Activated CD4-positive, alpha-beta memory T cell treated with anti-CD3 and anti-CD28 coated beads, Interleukin-2, amount 10 ng/mL, durations not matched to agents 7 days and 5 days (primary cell): ENCODE measurements at places on chromosomes 16 and 17. TPM values are rescaled to one million over a fixed set of nuclear protein-coding genes. Genes with fewer than 3 reads are reported as not detected.

Gene VWA3A
- total RNA-seq: not detected

DNA sequence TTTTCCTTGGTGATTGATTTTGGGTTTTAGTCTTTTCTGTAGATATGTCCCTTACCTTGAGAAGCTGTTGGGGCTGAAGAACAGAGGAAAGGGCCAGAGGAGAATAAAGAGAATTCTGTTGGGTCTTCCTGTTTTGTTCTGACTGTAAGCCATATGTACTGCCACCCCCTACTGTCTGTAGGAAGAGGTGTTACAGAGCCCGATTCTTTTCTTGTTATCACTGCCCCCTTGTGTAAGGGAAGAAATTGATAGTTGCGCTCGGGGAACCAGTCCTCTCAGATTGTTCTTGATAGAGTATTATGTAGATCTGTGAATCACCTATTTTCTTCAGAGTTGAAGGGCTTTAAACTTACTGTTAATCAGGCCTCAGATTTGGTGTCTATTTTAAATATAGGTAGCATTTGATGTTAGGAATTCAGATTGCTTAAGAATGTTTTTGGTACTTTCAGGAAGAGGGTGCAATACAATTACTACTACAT is 2.4 kb downstream of the TANC2 start:
- H3K4me3 ChIP-seq: peak overlapping the region; percentile 25
- no peak overlapping the region for H3K27ac ChIP-seq
- peaks cover 25% of the 10 kb centered on the region for H3K4me1 ChIP-seq
- H3K36me3 ChIP-seq: no peaks in the 10 kb centered on the region

DNA sequence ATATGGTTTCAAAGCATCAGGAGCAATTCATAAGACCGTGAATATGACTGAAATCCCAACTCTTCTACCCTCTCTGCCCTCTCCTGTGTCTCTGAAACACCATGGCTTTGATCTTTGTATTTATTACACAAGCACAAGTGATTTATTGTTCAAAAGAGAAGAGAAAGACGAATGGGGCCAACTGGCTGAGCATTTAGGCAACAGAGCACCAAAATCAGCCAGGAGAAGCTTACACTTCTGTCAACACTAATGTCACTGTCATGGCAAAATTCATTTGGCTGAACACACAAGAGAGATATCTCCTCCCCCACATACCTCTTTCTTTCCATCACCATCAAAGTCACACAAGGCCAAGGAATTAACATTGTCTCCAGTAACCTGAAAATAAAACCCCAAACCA is 9.3 kb downstream of the BBS2 start:
- H3K36me3 ChIP-seq: peaks cover 11% of the 10 kb centered on the region
- no peaks in the 10 kb centered on the region for H3K27me3 ChIP-seq
- no peak overlapping the region for H3K4me3 ChIP-seq
- no peaks in the 10 kb centered on the region for H3K4me1 ChIP-seq
- DNase-seq: no peak
- H3K27ac ChIP-seq: no peak overlapping the region

DNA sequence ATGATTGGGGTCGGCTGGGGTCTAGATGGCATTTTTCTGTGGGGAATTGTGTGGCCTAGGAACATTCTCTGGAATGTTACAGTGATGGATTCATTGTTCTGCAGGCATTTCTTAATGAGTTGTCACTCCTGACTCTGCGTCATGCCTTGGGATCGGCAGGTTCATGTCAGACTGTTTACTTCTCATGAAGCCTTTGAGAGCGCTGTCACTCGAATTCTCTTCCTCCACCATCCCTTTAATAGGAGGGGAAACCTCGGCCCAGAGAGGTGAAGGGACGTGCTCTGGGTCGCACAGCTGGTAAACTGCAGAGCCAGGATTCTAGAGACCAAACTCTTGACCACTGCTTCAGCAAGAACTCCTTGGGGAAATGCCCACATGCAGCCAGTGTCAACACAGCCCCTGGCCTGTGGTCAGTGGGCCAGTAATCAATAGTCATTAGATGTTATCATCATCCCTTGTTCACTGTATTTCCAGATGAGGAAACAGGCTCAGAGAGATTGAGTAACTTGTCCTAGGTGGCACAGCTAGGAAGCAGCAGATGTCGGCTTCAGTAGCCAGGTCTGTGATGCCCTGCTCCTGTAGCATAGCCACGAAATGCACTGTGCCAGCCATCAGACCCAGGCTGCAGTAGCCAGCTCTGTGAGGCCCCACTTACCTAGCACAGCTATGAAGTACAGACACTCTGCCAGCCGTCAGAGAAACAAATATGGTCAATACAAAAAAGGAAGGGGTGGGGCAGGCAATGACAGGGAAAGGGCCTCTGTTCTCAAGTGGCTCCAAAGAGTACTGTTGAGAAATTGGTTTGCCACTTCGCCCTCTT is 259.0 kb downstream of the CPPED1 start:
- DNase-seq: no peak
- peaks cover 90% of the 10 kb centered on the region for H3K4me1 ChIP-seq
- peaks cover 46% of the 10 kb centered on the region for H3K36me3 ChIP-seq
- H3K27ac ChIP-seq: no peak overlapping the region
- no peak overlapping the region for H3K4me3 ChIP-seq

Gene CALCOCO2
- 176 TPM for total RNA-seq

- H3K27me3 ChIP-seq: no peaks in the 10 kb centered on the region
- no peaks in the 10 kb centered on the region for H3K36me3 ChIP-seq
- no peak overlapping the region for H3K4me3 ChIP-seq
- no peak for DNase-seq
Measured at GRCh38 chr16:64184156-64184555, 937.7 kb downstream of the CDH11 start.

Gene NPIPB9
- total RNA-seq: 1.7 TPM

DNA sequence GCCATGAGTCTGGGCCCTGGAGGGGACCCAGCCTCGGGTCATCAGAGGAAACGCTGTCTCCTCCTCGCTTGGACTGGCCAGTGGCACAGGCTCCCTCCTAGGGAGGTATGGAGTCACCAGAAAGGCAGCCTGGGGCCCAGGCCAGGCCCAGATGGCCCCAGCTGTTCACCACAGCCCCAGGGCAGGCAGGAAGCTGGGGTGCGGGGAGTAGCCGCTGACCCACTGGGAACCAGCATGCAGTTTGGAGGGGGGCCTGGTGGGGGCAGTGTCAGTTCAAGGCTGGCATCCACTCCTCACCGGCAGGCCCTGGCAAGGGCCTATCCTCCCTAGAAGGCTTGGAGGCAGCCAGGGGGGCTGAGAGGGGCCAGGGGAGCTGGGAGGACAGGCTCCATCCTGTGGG is 48.8 kb downstream of the SDK2 start:
- peaks cover 2% of the 10 kb centered on the region for H3K27me3 ChIP-seq
- H3K27ac ChIP-seq: no peak overlapping the region
- H3K4me3 ChIP-seq: no peak overlapping the region
- H3K4me1 ChIP-seq: peaks cover 39% of the 10 kb centered on the region

DNA sequence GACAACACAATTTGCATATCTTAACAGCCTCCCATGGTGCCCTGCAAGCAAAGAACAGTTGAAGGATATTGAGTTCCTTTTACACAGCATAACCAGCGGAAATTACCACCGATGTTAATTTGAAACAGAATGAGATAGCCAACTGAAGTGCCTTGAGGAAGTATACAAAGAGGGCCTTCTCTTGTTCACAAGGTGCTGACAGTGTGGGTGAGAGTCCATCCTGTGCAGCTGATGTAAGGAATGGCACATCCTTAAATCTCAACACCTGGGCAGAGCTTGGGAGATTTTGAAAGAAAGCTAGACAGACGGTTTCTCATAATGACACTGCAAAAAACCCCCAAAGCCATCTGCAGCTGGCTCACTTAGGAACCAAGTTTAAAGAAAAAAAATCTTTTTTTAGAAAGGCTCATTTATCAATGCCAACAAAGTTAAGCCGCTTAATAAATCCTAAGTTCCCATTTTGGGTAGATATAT is 818.6 kb downstream of the KCNJ2 start:
- H3K27me3 ChIP-seq: no peaks in the 10 kb centered on the region
- no peaks in the 10 kb centered on the region for H3K4me1 ChIP-seq
- H3K4me3 ChIP-seq: no peak overlapping the region
- no peak for DNase-seq
- H3K36me3 ChIP-seq: no peaks in the 10 kb centered on the region
- H3K27ac ChIP-seq: no peak overlapping the region

GRCh38 chr16:86681031-86681756 is 102.8 kb downstream of the FOXL1 start:
- H3K4me1 ChIP-seq: no peaks in the 10 kb centered on the region
- H3K36me3 ChIP-seq: no peaks in the 10 kb centered on the region
- H3K4me3 ChIP-seq: no peak overlapping the region
- no peak overlapping the region for H3K27ac ChIP-seq

Gene FLOT2
- 193 TPM for total RNA-seq

DNA sequence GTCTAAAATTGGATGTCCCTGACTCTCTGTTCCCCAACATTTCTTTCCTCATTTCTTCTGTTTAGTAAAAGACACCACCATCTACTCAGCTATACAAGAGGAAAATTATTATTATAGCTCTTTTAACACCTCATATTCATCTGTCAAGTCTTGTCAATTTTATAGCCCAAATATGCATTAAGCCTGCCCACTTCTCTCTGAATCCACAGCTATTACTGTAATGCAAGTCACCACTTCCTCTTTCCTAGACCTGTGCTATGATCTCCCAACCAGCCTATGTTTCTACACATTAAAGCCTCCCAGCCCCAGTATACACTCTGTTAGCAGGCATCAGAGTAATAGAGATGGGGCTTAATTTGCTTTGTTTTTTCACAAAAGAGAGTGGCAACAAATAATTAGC is 252.9 kb downstream of the GRIN2A start:
- DNase-seq: no peak
- H3K27me3 ChIP-seq: no peaks in the 10 kb centered on the region
- H3K4me3 ChIP-seq: no peak overlapping the region

DNA sequence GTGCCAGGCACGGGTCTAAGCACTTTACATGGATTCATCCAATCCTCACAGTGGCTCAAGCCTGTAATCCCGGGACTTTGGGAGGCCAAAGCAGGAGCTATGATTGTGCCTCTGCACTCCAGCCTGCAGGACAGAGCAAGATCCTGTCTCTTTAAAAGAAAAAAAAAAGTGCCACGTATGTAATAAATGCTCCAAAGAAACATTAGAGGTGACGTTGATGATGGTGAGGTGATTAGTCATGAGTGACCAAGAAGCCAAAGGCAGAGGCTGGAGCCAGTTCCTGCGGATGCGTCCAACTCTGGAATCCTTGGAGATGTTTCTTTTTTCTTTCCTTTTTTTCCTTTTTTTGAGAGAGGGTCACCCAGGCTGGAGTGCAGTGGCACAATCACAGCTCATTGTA is 59.4 kb upstream of the SIAH1 start:
- no peaks in the 10 kb centered on the region for H3K27me3 ChIP-seq
- H3K4me3 ChIP-seq: no peak overlapping the region
- H3K36me3 ChIP-seq: no peaks in the 10 kb centered on the region
- H3K27ac ChIP-seq: no peak overlapping the region
- DNase-seq: no peak

DNA sequence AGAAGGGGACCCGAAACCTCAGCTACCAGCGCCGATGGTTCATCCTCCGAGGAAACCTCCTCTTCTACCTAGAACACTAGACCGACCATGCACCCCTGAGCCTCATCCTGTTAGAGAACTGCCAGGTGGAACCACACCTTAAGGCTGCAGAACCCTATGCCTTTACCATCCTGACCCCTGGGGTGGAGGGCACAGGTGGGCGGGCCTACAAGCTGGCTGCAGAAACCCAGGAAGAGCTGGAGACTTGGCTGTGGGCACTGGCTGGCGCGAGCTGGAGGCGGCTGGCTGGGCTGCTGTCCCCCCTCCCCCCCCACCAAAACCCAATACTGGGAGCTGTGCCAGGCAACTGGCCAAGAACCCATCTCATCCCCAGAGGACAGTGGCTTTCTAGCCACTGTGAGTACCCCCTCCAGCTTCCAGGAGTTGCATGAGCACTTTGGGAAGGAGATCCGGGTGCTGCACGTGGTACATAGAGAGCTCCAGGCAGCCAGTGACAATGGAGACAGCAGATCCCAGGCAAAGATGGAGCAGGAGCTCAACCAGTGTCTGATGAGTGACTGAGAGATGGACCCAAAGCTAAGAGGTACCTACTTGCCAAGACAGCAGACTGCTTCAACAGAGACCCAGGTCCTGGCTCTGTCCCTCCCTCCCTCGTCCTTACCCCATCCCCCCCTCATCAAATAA is 1.4 kb upstream of the CD2BP2 start:
- peaks cover 54% of the 10 kb centered on the region for H3K4me1 ChIP-seq
- peak overlapping the region; percentile 90 for H3K4me3 ChIP-seq
- H3K27me3 ChIP-seq: no peaks in the 10 kb centered on the region
- peaks cover 72% of the 10 kb centered on the region for H3K36me3 ChIP-seq
- peak overlapping the region; percentile 93 for H3K27ac ChIP-seq
- no peak for DNase-seq

DNA sequence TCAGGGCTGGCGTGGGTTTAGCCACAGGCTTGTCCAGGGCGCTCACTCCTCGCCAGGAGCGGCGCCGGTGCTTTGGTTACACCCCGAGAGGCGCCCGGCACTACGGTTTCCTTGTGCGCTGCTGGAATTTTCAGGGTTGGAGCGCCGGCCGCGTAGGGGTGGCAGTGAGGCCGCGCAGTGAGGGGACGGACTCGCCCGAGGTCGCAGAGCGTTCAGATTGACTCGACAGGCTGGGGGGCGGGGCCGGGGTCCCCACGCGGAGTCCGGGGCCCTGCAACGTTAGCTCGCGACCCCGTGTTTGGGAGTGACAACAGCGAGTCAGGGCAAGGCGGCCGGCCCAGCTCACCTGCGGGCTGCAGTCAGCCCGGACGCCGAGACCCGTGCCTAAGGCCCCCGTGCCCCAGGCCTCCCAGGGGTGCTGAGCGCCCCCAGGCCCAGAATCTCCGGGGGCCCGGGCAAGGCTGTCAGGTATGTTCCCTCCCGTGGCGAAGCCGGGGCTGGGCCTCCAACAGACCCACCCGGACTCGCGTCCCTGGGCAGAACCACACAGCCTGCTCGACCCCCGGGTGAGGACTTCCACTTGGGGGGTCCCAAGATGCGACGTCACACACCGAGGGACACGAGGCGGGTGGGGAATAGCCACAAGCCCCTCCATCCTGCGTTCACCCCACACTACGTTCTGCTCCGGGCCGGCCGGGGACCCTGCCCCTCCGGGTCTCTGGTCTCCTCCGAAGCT is 1.3 kb upstream of the ACTG1 start:
- peaks cover 38% of the 10 kb centered on the region for H3K4me1 ChIP-seq
- peak overlapping the region; percentile 79 for H3K4me3 ChIP-seq
- peak overlapping the region; percentile 90 for H3K27ac ChIP-seq
- H3K36me3 ChIP-seq: peaks cover 39% of the 10 kb centered on the region

GRCh38 chr17:50749245-50749644 is 18.1 kb downstream of the ANKRD40CL start:
- H3K36me3 ChIP-seq: peaks cover 78% of the 10 kb centered on the region
- H3K27ac ChIP-seq: no peak overlapping the region
- no peak overlapping the region for H3K4me3 ChIP-seq
- no peak for DNase-seq
